ENCODE measurements at places on chromosomes 12 and 14. TPM values are rescaled to one million over a fixed set of nuclear protein-coding genes. Genes with fewer than 3 reads are reported as not detected.

DNA sequence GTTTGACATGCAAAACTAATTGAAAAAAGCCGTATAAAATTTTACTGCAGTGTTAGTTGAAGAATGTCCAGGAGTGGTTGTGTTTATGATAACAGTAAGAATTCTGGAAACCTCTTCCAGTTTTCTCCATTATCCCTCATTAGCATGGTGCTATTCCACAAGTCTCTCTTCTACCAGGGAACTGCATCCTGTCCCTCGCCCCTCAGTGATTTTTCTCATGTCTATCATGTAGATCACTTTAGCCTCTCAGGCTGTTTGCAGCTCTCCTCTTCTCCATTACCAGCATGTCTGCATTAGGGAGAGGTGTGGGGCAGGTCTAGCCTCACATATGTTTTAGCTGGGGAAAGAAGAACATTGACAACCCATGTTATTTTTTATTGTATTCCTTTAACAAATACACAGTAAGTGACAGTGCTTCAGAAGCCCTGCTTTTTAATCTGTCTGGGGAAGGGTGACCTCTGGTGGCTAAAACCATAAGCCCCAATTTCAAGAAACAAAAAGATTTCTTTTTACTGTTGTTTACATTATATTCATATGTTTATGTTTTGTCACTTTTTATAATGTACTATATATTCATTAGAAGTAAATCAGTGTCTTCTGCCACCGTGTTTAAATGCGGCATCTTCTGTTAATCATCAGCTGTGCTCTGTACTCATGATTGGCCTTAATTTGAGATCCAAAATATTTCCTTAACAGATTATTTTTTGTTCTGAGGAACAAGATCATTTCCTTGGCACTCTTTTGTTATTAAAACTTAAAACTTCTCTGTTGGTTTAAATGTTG is 70.7 kb downstream of the RASSF8 start:
- H3K4me3 ChIP-seq = no peak overlapping the region
- no peak overlapping the region for H3K27ac ChIP-seq
- H3K36me3 ChIP-seq = no peaks in the 10 kb centered on the region
- H3K4me1 ChIP-seq = peaks cover 11% of the 10 kb centered on the region
- peak; percentile 45 for DNase-seq

DNA sequence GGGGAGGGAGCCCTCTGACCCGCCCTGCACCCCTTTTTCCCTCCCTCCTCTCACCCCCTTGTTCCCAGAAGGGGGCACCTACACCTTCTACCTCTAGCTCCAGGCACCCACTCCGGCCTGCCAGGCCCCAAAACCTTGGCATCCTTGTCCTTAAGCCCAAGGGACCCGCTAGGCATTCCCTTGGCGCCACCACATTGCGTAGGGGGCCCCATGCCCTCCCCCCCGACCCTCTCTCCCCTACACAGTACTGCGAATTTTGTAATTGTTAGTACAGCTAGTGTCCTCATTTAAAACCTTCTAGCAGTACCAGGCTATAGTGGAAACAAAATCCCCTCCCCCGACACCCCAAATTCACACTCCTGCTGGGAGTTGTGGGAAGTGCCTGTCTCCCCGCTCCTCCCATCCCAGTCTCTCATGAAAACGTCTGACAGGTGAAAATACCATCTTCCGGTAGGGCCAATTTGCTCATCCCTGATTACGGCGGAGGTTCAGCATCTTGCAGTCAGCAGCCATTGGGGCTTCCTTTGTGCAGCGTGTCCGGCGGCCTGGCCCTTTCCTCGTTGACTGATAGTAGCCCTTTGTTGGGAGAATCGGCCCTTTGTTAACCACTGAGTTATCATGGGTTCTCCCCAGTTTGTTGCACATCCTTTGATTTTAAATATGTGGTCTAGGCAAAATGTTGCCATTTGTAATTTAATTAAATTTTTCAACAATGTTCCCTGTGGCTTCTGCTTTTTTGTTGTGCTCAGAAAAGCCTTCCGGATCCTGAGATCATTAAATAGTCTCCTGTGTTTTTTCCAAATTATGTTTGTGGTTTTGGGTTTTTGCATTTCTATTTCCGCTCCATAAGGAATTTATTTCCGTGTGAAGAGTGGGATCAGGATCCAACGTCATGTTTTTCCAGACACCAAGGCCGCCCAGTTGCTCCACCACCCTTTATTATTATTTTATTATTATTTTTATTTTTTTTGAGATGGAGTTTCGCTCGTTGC is 7.9 kb upstream of the CEP170B start:
- no peaks in the 10 kb centered on the region for H3K4me1 ChIP-seq
- peaks cover 4% of the 10 kb centered on the region for H3K27me3 ChIP-seq
- H3K27ac ChIP-seq = no peak overlapping the region
- no peak overlapping the region for H3K4me3 ChIP-seq

- no peak for DNase-seq
- H3K4me3 ChIP-seq = no peak overlapping the region
- no peaks in the 10 kb centered on the region for H3K36me3 ChIP-seq
- peaks cover 7% of the 10 kb centered on the region for H3K4me1 ChIP-seq
- H3K27ac ChIP-seq = no peak overlapping the region
- H3K27me3 ChIP-seq = no peaks in the 10 kb centered on the region
Observed at GRCh38 chr12:84607170-84607819, 305.3 kb downstream of the SLC6A15 start.

DNA sequence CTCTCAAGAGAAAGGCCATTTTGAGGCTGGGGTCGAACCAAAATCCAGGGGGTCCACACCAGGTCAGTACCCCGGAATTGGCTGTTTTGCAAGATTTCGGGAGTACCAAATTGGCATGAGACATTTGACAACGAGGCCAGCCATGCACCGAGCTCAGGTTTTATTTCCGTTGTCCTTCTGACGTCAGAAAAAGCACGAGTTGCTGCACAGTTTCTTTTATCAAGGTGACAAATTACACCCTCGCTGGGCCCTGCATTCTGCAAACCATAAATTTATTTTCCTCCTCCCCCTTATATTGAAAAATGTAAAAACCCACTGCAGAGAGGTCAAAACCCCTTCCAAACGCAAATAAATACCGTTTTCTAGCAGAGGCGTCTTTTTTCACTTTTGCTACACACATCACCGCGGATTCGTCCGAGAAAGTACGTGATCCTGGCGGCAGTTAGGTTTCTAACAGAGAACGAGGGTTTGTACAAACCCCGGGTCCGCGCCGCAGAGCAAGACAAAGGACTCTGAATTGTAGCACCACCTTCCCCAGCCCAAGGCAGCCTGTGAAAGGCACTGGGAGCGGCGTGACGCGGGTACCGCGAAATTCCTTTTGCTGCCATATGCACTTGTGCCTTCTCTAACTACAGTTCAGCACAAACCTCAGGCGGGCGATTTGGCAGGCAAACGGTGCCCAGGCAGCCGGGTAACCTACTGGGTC is 1.8 kb downstream of the SLC38A1 start:
- no peak overlapping the region for H3K27ac ChIP-seq
- peaks cover 22% of the 10 kb centered on the region for H3K4me1 ChIP-seq
- DNase-seq = peak; percentile 59
- H3K27me3 ChIP-seq = peaks cover 7% of the 10 kb centered on the region

GRCh38 chr12:3622021-3622821 is 130.7 kb downstream of the CRACR2A start:
- DNase-seq = no peak
- no peaks in the 10 kb centered on the region for H3K36me3 ChIP-seq
- H3K4me3 ChIP-seq = no peak overlapping the region
- H3K27me3 ChIP-seq = peaks cover 3% of the 10 kb centered on the region
- H3K27ac ChIP-seq = no peak overlapping the region

DNA sequence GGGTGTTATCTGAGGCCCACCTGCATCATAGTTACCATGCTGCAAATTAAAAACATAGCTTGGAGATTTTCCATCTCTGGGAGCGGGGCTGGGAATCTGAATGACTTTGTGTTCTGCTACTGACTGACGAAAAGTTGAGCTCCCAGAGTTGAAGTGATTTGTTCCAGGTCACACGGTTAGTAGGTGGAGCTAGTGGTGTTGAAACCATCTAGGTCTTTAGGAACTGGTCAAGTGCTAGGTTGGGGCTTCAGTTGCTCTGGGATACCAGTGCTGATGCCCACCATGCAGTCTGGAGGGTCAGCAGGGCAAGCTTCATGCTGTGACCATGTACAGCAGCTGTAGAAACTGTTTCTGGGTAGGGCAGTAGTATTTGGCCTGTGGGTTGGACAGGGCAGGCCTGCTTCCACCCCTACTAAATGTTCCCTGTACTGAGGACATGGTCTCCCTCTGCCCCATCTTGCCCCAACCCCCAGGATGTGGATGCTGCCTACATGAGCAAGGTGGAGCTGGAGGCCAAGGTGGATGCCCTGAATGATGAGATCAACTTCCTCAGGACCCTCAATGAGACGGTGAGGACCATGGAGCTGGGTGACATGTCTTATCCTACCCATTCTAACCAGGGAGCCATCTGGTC is 5.3 kb downstream of the KRT7 start:
- H3K4me1 ChIP-seq = peaks cover 14% of the 10 kb centered on the region
- H3K27ac ChIP-seq = no peak overlapping the region
- H3K36me3 ChIP-seq = no peaks in the 10 kb centered on the region
- peaks cover 14% of the 10 kb centered on the region for H3K27me3 ChIP-seq
- no peak overlapping the region for H3K4me3 ChIP-seq

DNA sequence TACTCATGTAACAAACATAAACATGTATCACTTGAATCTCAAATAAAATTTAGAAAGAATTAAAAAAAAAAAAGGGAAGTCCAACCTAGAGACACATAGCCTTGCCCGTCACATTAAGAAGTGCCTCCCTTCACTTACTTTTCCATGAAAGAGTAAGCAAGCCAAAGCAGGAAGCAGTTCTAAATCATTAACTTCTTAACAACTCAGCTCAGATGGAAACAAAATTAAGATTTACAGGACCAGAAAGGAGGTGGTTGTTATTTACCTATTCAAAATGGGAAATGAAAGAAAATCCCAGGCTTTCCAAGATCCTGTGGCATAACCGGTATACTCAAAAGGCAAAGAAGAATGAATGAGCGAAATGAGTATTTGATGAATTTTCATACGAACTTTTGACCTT is 258.6 kb upstream of the DCN start:
- H3K4me1 ChIP-seq = peaks cover 3% of the 10 kb centered on the region
- no peaks in the 10 kb centered on the region for H3K36me3 ChIP-seq
- no peak for DNase-seq
- H3K27ac ChIP-seq = no peak overlapping the region

DNA sequence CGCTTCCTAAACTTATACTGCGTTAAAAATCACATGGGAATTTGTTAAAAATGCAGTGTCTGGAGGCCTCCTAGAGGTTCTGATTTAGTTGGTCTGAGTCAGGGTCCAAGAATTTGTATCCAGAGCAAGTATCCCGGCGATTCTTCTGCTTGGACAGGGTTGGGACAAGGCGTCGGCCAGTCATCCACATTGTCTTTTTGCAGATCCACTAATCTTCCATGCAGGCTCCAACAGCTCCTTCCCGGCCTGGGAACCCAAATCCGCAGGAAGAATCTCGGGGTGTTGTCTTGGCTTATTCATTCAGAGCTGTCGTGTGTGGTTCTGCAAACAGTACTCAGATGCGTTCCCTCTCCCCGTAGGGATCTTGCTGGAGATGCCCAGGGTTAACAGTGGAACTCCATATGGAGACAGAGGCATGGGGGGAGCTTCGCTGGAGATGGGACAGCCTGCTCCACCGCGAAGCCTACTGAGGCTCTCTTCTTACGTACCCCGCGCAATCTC is 25.3 kb downstream of the GPRC5D start:
- H3K4me3 ChIP-seq = no peak overlapping the region
- H3K27me3 ChIP-seq = peaks cover 2% of the 10 kb centered on the region
- no peaks in the 10 kb centered on the region for H3K36me3 ChIP-seq
- DNase-seq = no peak

GRCh38 chr14:48243900-48244299 is 568.5 kb upstream of the MDGA2 start:
- no peak overlapping the region for H3K27ac ChIP-seq
- no peak overlapping the region for H3K4me3 ChIP-seq
- H3K36me3 ChIP-seq = no peaks in the 10 kb centered on the region
- H3K4me1 ChIP-seq = no peaks in the 10 kb centered on the region
- no peak for DNase-seq

DNA sequence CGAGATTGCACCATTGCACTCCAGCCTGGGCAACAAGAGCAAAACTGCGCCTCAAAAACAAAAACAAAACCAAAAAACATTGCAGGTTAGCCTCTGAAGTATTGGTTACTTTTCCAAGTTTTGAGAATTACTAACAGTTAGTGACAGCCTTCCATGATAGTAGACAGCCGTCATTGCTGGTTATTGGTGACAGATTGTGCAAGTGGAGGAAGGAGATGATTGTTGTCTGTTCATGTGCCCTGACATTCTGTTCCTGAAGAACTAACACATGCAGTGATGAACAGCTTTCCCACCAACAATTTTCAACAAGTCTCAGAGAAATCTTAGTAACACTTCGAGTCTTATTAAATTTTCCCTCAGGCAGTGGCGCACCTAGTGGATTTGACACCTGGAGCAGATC is 89.3 kb upstream of the NAP1L1 start:
- no peaks in the 10 kb centered on the region for H3K36me3 ChIP-seq
- DNase-seq = no peak
- H3K4me1 ChIP-seq = peaks cover 3% of the 10 kb centered on the region
- no peaks in the 10 kb centered on the region for H3K27me3 ChIP-seq

- H3K36me3 ChIP-seq = no peaks in the 10 kb centered on the region
- no peaks in the 10 kb centered on the region for H3K27me3 ChIP-seq
- no peak overlapping the region for H3K27ac ChIP-seq
- no peak overlapping the region for H3K4me3 ChIP-seq
- DNase-seq = no peak
- H3K4me1 ChIP-seq = no peaks in the 10 kb centered on the region
Observed at GRCh38 chr12:94372461-94372860, 87.2 kb downstream of the CEP83 start.

GRCh38 chr14:25007832-25008231 is 42.1 kb downstream of the STXBP6 start:
- H3K27me3 ChIP-seq = no peaks in the 10 kb centered on the region
- no peaks in the 10 kb centered on the region for H3K36me3 ChIP-seq
- no peak for DNase-seq
- peaks cover 10% of the 10 kb centered on the region for H3K4me1 ChIP-seq

DNA sequence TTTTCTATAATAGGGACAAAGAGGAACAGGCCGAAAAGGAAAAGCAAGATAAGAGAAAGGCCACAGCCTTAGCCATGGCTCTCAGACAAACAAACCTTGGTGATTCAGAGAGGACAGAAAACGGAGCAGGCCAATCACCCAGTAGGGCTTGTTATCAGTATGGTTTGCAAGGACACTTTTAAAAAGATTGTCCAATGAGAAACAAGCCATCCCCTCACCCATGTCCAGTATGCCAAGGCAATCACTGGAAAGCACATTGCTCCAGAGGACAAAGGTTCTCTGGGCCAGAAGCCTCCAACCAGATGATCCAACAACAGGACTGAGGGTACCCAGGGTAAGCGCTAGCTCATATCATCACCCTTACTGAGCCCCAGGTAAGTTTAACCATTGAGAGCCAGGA is 243.8 kb upstream of the BTG1 start:
- no peak overlapping the region for H3K27ac ChIP-seq
- no peak for DNase-seq
- H3K4me1 ChIP-seq = no peaks in the 10 kb centered on the region
- peaks cover 6% of the 10 kb centered on the region for H3K36me3 ChIP-seq
- H3K4me3 ChIP-seq = no peak overlapping the region
- no peaks in the 10 kb centered on the region for H3K27me3 ChIP-seq

TBX5 gene
- total RNA-seq = 0.38 TPM

PDE3A gene
- 0.97 TPM for total RNA-seq

SIX1 gene
- total RNA-seq = 0.41 TPM

ESPL1 gene
- total RNA-seq = 11.8 TPM

PSMB5 gene
- 177 TPM for total RNA-seq

AMDHD1 gene
- not detected for total RNA-seq

CLEC2B gene
- not detected for total RNA-seq

RBP5 gene
- 1.0 TPM for total RNA-seq

BTG1 gene
- total RNA-seq = 79.8 TPM

HSPB8 gene
- 2.7 TPM for total RNA-seq
